T follicular helper cell (primary cell): ENCODE measurements at places on chromosomes 16 and 17.

DNA sequence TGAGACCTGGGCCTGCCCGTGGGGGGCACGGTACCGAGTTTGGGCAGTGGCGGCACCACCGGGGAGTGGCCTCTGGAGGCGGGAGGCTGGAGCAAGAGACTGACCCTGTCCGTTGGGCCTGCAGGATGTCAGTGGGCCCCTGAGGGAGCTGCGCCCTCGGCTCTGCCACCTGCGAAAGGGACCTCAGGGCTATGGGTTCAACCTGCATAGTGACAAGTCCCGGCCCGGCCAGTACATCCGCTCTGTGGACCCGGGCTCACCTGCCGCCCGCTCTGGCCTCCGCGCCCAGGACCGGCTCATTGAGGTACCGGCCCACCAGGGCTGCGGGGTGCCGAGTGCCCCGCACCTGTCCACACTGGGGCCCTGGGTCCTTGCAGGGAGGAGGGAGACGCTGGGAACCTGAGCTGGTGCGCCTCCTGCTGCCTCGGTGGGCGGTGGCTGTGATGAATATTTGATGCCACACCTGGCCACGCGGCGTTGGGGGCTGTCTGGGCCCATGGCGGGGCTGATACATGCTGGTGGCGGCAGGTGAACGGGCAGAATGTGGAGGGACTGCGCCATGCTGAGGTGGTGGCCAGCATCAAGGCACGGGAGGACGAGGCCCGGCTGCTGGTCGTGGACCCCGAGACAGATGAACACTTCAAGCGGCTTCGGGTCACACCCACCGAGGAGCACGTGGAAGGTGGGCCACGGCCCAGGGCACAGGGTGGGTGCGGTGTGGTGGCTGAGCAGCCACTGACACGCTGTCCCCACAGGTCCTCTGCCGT, 9.7 kb downstream of the NHERF2 start:
- no peak for DNase-seq

DNA sequence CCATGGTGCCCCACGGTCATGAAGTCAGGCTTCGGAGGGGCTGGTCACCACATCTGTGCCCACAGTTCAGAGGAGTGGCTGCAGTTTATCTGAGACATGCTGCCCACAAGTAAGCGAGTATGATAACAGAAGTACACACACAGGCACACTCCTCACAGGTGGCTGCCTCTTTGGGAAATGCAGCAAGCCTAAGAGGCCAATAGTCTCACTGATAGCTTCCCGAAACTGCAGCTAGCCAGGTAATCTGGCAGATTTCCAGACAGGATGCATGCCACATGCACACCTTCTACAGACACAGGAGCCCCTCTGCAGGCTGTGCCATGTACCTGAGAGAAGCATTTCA, 12.6 kb upstream of the GFOD2 start:
- DNase-seq: no peak

- no peak for DNase-seq
Observed at GRCh38 chr17:67549820-67550219, 167.9 kb upstream of the NOL11 start.

DNA sequence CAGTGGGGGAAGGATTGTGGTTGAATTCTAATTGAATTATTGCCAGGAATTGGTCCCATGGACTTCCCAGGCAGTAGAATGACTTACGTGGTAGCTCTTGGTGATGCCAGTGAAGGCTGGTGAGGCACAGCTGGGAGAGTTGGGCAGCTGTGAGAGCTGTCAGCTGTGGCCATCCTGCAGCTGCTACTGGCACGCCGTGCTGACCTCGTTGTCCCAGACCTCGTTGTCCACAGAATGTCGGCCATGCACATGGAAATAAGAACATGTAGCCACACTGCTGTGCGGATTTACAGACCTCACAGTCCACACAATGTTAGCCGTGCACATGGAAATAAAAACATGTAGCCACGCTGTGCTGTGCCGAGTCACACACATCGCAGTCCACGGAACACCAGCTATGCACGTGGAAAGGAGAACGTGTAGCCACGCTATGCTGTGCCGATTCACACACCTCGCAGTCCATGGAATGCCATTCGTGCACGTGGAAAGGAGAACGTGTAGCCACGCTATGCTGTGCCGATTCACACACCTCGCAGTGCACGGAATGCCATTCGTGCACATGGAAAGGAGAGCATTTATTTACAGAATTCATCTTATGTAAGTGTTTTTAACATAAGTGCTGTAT, 59.2 kb downstream of the BANP start:
- DNase-seq: no peak

- DNase-seq: no peak
Observed at GRCh38 chr17:73824321-73824720, 180.1 kb upstream of the SDK2 start.

DNA sequence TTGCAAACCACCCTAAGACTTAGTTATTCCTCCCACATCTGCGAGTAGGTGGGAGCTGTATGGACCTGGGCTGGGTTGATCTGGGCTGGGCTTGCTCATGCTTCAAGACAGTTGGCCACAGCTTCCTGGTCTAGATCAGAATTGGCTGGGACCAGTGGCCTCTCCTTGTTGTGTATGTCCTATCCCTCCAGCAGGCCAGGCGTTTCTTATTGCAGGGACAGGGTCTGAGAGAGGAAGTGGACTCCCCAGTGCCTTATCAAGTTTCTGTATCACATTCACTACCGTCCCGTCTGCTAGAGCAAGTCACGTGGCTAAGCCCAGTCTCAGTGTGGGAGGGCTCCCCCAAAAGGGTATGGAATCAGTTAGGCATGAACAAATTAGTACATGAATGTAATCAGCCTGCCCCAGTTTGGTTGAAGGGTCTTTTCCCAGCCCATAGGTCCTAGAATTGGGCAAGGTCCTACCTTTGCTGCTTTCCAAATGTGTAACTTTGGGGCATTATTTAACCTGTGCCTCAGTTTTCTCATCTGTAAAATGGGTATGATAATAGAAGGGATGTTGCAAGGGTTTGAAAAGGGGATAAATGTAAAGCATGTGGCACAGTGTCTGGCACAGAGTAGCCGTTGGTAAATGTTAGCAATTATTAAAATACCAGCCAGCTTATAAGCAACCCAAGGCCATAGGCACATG, 36.0 kb downstream of the NKD1 start:
- DNase-seq: no peak

DNA sequence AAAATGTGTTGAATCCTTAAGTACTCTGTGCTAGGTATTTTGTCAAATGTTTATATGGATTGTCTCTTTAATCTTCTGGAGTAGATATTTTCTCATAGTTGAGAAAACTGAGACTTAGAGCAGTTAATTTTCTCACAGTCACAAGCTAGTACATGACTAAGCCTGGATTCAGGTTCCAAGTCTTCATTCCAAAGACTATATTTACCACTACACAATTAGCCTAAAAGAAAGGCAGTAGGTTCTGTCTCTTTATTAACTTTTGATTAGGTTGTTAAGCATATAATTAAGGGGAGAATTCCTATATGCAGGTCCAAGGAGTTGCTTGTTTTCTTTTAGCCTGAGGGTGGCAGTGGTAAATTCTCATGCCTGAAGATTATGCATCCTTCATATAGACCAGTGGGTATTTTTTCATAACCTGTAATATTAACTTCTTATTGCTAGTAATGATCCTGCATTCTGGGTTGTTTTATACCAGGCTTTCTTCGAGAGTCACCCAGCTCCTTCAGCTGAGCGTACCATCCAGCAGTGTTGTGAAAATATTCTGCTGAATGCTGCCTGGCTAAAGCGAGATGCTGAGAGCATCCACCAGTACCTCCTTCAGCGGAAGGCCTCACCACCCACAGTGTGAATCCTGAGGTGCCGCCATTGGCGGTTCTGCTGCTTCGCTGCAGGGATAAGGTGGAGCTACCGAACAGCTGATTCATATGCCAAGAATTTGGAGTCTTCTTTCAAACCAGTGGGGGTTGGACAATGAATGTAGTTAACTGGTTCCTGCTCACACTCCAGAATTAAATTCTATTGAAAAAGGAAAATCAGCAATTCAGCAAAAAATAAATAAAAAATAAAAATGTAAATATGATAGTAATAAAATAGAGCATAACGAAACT, 28.2 kb upstream of the KPNB1 start:
- no peak for DNase-seq

DNA sequence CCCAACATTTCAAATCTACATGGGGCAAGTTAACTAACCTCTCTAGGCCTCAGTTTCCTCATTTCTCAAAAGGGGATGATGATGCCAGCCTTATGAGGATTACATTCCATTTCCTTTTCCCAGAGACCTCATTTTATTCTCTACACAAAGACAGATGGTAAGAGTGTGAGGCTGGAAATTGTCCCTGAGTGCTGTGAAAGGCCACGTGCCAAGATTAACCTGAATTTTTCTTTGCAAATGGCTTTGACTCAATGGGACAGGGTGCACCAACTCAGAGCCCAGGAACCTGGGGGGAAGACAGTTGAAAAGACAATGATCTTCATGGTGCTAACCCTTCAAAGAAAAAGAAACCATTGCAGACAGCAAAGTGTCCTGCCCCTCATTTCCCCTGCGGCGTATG, 332.8 kb downstream of the TMEM114 start:
- no peak for DNase-seq

DNA sequence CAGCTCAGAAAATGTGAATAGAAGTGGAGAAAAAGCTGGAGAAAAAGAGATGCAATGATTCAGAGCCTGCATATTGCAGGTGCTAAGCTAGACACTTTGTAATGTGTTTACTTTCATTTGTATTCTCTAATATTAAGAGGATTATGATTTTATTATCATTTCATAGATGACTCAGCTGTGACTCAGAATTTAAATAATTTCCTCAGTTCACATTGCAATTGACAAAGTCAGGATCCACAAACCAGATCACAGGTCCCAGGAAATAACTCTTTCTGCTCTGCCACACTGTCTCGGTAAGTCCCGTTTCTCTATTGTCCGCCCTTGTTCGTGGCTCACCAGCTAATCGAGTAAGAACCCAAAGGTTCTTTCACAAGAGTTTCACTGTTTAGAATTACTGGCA, 235.4 kb upstream of the MON1B start:
- DNase-seq: no peak

GRCh38 chr17:12806630-12807029, 17.3 kb downstream of the ARHGAP44 start:
- DNase-seq: no peak

- DNase-seq: no peak
Observed at GRCh38 chr17:76359375-76359774, 5.7 kb upstream of the PRPSAP1 start.

DNA sequence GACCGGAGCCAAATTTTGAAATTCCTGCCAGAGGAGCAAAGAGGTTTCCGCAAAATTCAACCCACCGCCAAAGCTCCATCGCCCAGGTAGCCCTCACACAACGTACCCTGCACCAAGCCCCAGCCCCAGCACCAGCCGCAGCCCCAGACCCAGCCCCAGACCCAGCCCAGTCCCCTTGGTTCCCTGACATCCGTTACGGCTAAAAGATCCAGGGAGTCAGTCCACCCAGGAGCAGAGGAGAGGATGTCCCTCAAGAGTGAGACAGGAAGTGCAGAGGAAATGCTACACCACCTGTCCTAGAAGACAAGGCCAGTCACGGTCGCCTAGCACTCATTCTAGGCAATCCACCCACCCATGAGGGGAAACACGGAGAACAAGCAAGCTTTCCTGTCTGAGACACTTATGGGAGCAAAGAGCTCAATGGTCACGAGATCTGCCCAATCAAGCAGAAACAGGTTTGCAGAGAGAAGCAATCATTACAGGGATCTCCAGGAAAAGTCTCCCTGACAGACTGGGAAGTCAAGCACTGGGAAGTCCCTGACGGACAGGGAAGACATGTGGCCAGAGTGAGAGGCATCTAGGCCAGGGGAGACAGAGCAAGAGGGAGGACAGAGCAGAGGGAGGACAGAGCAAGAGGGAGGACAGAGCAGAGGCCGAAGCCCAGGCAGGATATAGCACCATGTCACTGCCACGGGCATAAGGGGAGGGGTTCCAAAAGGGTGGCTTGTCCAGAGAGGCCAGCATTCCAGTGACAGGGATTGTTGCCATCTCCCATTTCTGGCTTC, 15.0 kb upstream of the KCNJ18 start:
- no peak for DNase-seq

- DNase-seq: no peak
Observed at GRCh38 chr17:51830451-51830850, 328.1 kb downstream of the CA10 start.

DNA sequence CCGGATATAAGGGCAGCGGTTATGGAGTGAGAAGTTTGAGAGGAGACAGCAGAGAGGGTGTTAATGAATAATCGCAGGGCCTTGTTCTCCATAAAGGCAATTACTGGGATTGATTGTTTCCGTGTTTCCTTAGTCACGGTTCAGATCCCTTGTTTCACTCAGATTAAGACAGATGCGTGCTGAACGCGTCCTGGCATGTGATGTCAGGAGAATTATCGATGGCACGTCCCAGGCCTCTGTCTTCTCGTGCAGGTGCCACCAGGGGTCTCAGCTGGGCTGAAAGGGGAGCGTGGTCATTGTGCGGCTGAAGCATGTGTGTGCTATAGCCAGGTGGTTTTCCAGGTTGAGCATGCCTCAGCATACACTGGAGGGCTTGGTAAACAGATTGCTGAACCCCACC, 142.4 kb upstream of the NOL11 start:
- no peak for DNase-seq

GRCh38 chr17:78224231-78225087, 7.0 kb upstream of the TMEM235 start:
- DNase-seq: no peak

GRCh38 chr16:29730649-29731048, 15.1 kb downstream of the C16orf54 start:
- DNase-seq: no peak

DNA sequence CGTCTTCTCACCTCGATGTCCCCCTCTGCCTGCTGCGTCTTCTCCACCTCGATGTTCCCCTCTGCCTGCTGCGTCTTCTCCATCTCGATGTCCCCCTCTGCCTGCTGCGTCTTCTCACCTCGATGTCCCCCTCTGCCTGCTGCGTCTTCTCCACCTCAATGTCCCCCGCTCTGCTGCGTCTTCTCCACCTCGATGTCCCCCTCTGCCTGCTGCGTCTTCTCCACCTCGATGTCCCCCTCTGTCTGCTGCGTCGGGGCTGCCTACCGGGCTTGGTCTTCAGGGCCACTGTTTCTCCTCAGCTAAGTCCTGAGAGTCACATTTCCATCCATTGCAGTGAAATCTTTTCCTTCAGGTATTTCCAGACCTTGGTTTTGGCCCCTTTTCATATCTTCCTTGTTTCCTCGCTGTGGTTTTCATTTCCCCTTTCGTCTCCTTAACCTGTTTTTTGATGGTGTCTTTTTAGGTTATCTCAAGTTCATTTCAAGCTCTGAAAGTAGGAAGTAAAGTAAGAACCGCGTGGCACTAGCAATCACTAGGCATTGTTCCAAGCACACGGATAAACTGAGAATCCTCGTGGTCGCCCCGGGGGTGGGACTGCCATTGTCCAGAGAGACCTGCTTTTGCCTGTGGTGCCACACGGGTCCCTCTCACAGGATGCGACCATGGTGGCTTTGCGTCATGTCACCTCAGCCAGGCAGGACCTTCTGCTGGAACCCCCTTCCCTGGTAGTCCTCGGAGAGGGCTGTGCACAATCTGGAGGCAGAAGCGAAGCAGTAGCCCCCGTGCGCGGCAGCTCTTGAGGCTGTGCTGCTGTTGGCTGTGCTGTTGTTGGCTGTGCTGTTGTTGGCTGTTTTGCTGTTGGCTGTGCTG, 9.5 kb upstream of the ZNF750 start:
- no peak for DNase-seq
